Spleen (tissue), 13 donors: ENCODE measurements at places on chromosomes 1 and 21. TPM values are rescaled to one million over a fixed set of nuclear protein-coding genes. Genes with fewer than 3 reads are reported as not detected.
A peak's percentile ranks its signal among the peaks of the same experiment; 100 is the strongest.

KRTAP19-1 gene
- not detected for polyA plus RNA-seq

ARHGAP29 gene
- 13.0 TPM for polyA plus RNA-seq

S100A12 gene
- polyA plus RNA-seq = 139 TPM

LRRC3 gene
- polyA plus RNA-seq = 0.86 TPM

HTR6 gene
- polyA plus RNA-seq = not detected

OR2T11 gene
- not detected for polyA plus RNA-seq

FAM72C gene
- 2.4 TPM for polyA plus RNA-seq

GRCh38 chr1:185795181-185795580 lies 61.0 kb downstream of the HMCN1 start:
- DNase-seq = no peak

DNA sequence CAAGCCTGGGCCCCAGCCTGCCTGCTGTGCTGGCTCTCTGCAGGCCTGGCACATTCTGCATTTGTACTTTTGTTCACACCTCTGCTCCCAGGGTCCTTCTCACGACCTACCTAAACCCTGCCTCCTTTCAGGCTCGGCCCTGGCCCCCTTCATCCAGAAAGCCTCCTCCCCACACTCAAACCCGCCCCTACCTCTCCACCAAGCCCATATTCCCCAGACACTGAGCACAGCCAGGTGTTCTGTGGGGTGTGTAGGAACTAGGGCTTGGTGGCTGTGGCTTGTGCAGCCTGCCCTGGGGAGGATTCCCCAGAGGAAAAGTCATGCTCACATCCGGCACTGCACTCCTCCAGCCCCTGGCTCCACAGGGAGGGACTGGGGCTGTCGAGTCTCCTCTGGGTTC lies 8.2 kb upstream of the MIXL1 start:
- DNase-seq = no peak

DNA sequence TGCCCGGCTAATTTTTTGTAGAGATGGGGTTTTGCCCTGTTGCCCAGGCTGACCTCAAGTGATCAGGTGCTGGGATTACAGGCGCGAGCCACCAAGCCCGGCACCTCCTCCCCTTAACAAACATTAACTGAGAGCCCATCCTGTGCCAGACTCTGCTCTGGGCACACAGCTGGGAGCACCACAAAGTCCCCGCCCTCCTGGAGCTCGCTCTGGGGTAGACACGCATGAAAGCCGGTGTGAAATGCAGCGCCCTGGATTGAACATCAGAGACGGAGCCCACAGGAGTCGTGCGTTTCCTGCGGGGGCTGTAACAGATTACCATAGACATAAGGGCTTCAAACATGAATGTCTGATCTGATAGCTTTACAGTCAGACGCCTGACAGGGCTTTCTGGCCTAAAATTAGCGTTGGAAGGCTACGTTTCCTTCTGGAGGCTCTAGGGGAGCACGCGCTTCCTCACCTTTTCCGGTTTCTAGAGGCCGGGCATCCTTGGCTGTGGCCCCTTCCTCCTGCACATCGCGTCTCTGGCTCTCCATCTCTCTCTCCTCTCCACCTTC lies 14.3 kb downstream of the SLC27A3 start:
- peak; percentile 77 for DNase-seq

- no peak for DNase-seq
Measured at GRCh38 chr1:224338150-224338838, 8.3 kb upstream of the NVL start.

DNA sequence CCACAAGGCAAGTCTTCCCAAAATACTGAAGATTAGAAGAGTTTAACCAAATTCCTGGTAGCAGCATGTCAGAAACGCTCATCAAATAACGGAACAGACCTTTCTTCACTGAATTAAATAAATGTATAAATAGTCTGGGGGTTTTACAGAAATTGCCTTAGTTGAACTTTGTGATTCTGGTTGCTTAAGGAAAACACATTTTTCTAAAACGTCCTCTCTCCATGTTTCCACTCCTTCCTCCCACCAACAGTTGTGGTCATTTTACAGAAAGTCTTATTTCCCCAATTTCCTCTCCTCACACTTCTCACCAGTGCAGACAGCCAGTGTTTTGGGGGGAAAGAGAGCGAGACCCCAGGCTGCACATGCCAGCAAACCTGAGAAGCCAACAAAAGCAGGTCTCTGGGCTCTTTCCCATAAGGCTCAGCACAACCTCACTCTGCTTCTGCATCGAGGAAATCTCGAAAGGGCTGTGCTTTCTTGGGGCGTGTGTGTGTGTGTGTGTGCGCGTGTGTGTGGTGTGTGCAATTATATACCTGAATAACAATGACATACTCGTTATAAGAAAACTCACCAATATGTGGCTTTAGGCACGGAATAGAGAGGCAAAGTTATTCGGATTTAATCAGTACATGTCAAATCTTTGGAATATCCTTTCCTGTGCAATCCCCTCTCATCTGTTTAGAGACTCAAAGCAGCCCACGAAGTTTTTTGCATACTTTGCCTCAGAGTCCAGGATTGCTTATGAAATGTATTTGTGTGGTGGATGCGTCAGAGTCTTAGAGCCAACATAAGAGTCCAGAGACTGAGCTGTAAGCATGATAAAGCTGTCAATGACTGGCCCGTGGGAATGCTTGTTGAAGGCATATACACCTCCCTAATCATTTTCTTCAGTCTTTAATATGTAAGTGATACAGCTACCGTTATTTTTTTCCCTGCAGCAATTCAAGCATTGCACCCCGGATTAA lies 2.0 kb downstream of the KCNJ15 start:
- no peak for DNase-seq

DNA sequence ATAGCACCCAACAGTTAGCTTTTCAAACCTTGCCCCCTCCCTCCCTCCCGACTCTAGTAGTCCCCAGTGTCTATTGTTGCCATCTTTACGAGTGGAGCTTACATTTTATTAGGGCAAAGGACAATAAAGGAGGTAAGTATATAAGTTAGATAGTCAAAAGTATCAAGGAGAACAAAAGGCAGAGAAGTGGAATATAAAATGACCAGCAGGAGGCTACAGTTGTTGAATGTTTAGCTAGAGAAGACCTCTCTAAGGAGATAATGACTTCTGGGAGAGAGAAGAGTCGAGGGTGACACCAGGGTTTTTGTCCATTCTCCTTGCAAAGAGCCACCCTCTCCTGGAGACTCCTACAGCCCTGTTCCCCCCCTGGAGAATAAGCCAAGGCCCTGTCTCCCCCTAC lies 48.7 kb downstream of the SYT6 start:
- no peak for DNase-seq

DNA sequence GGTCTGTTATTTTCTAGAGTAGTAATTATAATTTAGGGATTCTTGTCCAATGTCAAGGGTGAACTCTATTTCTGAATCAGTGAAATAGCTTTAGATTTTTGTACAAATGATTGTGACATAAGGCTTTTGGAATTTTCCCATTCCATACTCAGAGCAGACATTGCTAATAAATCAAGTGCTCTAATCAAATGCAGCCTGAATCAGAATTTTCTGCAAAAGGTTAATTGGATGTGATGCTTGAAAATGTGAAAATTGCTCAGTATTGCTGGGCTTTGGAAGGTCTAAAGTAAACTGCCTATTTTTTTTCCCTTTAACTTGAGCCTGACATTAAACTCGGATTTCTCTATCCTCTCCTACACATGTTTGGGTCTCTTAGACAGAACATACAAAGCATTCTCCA lies 23.2 kb downstream of the SGIP1 start:
- DNase-seq = no peak

- no peak for DNase-seq
Measured at GRCh38 chr1:119593805-119594204, 54.3 kb downstream of the ZNF697 start.

GRCh38 chr1:33381977-33382376 lies 48.9 kb downstream of the PHC2 start:
- DNase-seq = no peak

GRCh38 chr1:21216835-21217811 lies 40.4 kb upstream of the EIF4G3 start:
- DNase-seq = peak; percentile 82

DNA sequence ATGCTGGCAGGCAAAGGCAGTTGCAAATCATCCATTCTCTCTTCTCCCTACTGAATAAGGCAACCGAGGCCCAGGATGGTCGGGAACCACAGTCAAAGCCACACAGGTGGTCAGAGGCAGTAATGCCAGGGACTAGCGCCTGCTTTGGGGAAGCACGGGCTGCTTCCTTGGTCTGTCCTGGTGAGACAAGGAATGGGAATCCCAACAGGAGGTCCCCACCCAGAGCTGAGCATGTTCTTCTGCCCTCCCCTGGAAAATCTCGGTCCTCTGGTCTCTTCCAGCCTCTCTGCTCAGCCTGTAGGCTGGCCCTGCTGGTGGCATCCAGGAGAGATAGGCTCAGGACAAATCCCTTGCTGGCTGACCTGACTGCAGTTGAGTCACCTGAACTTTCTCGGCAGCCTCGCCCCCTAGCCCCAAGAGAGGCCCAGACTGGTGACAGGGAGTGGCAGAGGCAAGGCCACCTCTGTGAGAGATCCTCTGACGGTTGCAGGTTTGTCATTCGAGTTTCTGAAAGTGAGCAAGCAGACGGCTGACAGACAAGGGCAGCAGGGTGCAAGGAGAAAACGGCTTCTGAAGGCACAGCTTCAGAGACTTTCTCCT lies 5.8 kb downstream of the OLIG1 start:
- DNase-seq = no peak

GRCh38 chr1:204598319-204598969 lies 82.2 kb downstream of the MDM4 start:
- DNase-seq = no peak

DNA sequence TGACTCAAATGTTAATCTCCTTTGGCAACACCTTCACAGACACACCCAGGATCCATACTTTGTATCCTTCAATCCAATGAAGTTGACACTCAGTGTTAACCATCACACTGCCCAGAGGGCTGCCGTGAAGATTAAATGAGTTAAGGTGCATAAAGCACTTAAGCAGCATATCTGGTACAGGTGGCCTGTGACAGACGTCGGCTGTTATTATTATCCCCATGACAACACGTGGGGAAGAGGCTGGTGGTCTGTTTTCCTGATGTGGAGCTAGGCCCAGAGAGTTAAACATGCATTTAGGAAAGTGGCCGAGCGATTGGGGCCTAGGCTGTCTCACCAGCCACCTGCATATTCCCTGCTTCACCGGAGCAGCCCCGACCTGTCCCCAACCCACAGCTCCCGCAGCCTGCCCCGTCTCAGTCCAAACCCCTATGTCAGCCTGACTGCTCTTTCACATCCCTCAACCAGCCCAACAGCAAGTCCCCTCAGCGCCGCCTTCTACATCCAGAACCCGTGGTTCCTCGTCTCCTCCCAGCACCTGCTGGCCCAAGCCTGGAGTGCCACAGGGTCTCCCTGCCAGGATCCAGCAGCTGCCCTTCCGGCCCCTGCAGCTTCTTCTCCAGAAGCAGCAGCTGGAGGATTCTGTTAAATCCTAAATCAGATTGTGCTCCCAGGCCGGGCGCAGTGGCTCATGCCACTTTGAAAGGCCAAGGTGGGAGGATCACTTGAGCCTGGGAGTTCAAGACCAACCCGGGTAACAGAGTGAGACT lies 77.9 kb downstream of the FBXO2 start:
- no peak for DNase-seq

- no peak for DNase-seq
Measured at GRCh38 chr21:41815652-41816582, 49.1 kb upstream of the RIPK4 start.
